ENCODE measurements at places on chromosomes 2 and 18.

DNA sequence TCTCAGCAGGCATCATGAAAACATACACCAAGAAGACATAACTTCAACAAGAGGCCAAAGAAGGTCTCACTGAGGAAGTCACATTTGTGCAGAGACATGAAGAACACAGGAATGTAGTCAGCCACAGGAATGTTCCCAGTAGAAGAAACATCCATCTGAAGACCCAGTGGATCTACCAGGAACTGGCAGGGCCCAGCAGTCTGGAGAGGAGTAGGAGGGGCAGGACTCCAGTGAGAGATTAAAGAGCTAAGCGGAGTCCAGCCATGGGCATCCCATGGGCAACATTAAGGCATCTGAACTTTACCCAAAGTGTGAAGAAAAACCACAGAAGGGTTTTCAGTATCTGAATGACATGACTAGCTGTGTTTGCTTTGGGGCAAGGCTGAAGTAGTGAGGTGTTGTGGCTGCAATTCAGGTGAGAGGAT, 103.1 kb downstream of the UPP2 start:
- DNase-seq = no peak

- DNase-seq = no peak
Measured at GRCh38 chr2:58594175-58594574, 353.1 kb upstream of the FANCL start.

DNA sequence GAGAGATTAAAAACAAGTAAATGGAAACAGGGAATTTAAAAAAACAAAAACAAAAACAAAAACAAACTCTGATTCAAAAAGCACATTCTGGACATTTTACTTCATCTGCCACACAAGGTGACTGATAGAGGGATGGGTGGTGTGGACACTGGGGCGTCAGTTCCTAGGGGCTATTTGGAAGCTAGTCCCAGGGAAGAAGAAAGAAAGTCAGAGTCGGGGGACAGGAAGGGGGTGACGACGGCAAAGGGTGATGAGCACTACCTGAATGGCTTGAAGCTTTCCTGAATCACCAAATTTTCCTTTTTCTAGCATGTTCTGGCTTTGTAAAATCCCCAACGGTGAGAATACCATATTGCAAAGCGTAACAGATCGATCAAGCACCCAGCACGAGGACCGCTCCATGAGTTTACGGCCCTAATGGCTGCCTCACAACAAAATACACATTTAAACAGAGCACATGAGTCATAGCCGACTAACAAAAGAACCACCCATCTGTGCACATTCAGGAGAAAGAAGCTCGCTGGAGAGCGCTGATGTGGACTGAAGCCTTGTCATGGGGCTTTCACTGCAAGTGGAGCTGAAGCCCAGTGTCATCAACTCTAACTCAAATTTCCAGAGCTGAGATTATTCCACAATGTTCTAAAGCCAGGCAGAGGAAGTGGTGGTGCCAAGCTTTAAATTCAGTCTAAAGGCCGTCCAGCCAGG, 178.9 kb downstream of the LNPK start:
- no peak for DNase-seq

- DNase-seq = peak; percentile 28
Measured at GRCh38 chr2:17518212-17519154, at the start of gene RAD51AP2. Gene RAD51AP2 (minus strand): TSS chr2:17518440. CDS start chr2:17518415, 25 bp downstream.

DNA sequence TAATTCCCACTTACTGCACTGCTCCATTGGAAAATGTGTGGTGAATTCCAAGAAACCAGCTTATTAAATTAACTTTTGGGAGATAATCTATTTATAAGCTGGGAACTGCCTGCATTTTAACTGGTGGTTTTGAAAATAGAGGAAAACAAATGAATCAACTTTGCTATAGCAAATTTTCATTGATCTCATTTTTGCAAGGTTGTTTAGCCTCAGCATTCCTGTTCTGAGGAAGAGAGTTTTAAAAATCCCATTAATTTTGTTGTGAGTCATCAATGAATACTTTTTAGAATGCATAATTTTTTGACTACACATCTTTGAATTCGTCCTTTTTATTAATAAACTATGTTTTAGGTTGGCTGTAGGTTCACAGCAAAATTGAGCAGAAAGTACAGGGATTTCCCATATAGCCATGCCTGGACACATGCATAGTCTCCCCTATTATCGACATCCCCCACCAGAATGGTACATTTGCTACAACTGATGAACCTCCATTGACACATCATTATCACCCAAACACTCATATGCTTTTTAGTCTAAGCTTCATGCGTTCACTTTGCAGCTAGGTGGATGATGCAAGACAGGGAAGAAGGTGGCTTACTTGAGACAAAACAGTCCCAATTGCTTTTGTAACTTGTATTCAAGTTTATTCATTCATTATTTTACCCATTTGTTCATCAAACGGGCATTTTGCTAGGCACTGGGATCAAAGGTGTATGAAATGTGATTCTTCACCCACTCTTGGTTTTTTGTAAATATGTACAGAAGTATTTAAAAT, 106.9 kb downstream of the ZNF521 start:
- no peak for DNase-seq

- no peak for DNase-seq
Measured at GRCh38 chr2:167750675-167751074, 496.7 kb downstream of the STK39 start.

- no peak for DNase-seq
Measured at GRCh38 chr2:126750506-126750905, 94.5 kb downstream of the GYPC start.

DNA sequence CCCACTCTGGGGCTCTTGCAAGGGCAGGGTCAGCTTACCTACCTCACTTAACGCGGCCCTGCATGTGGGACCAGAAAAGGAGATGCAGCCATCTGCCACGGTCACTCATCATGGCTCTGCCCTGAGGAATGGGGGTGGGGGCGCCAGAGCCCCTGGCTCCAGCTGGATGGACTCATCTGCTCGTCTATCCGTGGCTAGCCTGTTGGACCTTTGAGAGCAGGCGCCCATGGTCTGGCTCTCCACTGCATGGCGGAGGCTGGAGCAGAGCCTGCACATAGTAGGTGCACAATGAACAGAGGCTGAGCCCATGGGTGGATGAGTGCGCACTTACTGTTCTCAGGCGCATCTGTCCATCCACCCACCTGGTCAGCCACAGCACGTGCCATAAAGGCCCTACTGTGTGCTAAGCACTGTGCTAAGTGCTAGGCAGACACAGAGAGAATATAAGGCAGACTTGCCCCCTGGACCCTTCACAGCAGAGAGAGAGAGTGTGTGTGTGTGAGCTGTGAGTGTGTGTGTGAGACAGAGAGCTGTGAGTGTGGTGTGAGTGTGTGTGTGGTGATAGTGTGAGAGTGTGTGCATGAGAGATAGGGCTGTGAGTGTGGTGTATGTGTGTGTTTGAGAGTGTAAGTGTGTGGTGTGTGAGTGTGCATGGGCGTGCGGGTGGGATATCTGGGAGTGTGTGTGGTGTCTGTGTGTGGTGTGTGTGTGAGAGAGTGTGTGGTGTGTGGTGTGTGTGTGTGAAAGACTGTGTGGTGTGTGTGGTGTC, 151.3 kb downstream of the TFCP2L1 start:
- DNase-seq = no peak

GRCh38 chr18:32801228-32801627, 28.4 kb upstream of the KLHL14 start:
- no peak for DNase-seq

DNA sequence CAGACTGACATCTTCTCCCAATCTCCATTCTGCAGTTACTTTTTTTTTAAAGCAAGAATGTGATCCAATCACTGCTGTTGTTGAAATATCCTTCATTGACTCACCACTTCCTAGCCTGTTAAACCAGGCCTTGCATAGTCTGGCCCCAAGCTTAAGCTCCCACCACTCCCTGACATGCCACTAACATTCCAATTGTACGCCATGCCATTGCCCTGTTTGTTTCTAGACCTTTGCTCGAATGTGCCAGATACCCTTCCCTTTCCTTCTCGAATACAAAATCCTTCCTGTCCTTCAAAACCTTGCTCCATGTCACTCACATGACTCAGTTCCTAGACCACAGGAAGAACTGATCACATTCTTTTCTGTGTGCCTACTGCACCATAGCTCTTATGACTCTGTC, 224.2 kb downstream of the CYRIA start:
- no peak for DNase-seq

GRCh38 chr2:20415511-20415918, 31.4 kb upstream of the RHOB start:
- DNase-seq = no peak

DNA sequence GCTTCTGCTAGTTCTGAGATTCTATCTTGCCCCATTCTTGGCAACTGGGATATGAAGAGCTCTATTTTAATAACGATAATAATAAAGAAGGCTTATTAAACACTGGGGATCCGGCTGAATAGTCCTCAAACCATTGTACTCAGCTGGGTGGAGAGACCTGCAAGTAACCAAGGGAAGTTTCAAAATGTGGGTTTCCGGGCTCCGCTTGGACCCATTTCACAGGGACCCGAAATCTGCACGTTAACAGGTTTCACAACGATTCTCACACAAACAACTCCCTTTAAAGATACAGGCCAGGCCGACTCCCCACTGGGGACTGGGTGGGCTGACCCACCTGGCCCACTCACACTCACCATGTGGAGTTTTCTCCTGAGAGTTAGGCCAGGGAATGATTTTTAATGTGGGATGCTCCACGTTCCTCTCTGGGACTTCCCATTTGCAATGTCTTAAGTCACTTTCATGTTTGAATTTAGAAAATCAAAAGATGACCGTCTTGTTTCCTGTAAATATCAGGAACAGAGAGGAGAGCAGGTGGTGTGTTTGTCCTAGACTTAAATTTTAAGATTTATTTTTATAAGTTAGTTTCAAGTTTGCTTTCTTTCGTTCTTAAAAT, 96.3 kb downstream of the SH3RF3 start:
- no peak for DNase-seq

DNA sequence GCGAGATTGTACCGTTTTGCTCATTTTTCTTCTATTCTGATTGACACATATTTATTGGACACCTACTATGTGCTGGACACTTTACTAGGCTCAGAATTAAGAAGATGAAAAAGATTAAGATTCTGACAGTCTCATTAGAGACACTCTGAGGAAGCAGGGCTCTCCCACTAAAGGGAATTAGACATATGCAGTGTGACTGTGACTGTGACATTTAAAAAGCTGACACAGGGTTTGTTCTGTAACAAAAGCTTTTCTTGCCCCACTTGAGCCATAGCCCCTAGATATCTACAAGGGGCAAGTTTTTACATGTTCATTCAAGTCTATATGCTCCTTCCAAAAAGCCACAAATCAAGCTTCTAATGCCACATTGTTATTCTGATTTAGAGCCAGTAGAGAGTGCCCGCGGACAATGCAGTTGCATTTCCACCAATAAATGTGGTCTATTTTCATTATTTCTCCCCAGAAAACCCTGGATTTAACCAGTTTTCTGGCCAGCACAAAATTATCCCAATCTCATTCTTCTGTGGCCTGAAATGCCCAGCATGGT, 9.8 kb downstream of the ARHGAP25 start:
- no peak for DNase-seq

- DNase-seq = no peak
Measured at GRCh38 chr18:76255070-76255683, 239.9 kb downstream of the ZNF516 start.

DNA sequence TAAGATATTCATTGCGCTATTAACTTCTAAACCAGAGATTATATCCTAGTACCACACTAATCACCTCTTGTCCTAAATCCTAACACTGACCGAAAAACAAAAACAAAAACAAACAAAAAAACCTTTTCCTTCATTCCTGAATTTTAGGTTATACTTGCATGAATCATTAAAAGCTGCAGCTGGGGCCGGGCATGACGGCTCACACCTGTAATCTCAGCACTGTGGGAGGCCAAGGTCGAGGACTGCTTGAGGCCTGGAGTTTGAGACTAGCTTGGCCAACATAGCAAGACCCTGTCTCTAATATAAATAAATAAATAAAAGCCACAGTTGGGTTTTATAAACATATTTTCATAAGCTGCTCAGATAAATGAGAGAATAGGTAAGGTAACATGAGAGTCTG, 60.0 kb downstream of the GDF7 start:
- no peak for DNase-seq

- no peak for DNase-seq
Measured at GRCh38 chr2:114024326-114024725, 134.4 kb downstream of the ACTR3 start.

DNA sequence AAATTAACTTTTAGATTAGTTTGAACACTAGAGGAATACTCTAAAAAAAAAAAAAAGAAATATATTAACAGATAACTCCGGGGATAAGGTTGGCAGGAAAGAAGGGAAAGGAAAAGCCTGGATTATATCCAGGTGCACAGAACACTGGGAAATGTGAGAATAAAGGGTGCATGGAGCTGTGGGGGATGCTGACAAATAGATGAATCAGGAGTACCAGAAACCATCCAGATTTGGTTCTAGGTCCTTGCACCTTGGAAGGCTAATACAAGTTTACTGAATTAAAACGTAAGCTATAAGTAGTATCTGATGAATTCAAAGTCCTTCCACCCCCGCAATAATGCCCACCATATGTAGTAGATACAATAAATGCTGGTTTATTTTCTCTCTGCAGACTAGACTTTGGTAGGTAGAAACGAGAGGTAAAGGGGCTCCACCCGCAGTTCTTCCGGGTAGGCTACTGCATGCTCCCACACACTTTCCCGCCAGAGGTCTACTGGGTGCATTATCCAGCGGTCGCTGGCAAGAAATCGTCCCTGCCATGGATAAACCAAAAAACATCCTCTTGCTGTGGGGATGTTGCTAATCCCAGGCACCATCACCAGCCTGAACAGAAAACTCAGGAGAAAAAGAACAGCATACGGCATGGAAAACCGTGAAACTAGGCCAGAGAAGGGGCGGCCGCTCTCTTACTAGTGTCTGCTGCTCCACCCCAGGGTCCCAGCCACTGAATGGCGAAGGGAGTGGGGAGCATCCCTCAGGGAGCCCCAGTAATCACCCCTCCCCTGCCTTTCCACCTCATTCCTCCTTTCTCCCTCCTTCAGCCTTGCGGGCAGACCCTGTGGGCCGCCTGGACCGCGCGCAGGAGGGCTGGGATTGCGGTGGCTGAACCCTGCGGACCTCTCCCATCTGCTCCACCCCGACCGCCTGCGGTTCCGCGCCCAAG, 1.5 kb downstream of the CNRIP1 start:
- no peak for DNase-seq

DNA sequence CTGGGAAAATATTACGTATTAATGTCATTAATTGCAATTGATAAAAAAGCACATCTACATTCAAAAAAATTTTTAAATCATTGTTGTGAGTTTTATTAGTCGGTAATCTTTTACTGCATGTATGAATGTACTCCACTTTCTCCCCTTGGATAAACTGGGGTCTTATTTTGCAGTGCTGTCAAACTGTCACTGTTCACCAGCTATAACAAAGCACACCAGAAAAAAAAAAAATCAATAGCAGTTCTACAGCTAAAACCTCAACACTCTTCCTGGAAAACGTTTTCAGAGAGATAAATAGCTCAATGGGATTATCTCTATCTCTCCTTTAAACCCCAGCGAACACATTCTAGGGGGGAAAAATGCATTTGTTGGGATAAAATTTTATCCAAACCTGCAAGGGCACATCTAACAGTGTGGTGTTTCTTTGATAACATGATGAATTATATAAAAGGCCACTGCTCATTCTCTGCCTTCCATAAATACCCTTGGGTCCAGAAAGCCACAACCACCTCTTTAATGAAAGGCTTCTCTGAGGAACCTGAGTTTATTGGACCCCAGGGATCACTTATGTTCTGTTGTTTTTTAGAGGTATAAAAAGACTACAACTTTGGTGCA, 219.9 kb downstream of the CDH20 start:
- no peak for DNase-seq

Measured in activated T-cell treated with anti-CD3 and anti-CD28 coated beads, Interleukin-2, amount 50 U/mL, for 48 hours (primary cell).